Activated T-helper 17 cell treated with anti-CD3 and anti-CD28 coated beads, Interleukin-2, amount 50 U/mL, for 72 hours (primary cell): ENCODE measurements at places on chromosomes 3 and 15.

DNA sequence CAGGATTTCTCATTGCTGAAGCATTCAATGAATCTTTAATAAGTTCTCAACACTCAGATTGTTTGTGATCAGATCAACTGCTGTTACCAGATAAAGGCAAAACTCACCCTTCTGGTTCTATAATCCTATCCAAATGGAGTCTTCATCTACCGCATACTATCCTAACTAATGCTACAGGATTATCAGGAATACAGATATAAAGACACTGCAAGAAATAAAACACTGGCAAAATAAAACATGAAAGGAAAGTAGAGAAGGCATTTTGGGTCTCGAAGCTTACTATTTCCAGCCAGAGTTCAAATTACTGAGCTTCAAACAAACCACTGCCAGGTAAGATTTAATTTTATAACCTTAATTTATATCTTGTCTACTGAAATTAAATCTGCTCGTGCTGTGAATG lies 524 bp downstream of the CHRM5 start:
- no peak for ATAC-seq

- ATAC-seq: no peak
These were observed 119.2 kb downstream of the CTNNB1 start for GRCh38 chr3:41318520-41318919.

DNA sequence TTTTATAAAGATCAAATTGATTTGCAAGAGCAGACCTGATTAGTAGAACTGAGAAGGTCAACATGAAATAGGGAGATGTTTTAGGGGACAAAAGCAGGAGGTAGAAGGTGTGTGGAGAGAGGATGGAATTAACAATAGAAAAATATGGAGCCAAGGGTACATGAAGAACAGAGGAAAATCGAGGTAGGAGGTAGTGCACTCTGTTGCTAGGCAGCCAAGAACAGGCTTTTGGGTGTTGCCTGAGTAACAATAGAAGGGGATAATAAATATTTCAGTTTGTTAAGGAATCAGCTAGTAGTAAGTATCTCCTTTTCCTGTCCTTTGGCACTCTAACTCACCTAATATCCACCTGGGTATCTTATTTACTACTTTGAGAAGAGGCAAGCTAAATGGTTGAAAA lies 9.2 kb downstream of the SPESP1 start:
- no peak for ATAC-seq

GRCh38 chr3:136042608-136043221 lies 77.2 kb downstream of the PPP2R3A start:
- ATAC-seq: no peak

- ATAC-seq: peak; percentile 43
These were observed 33.7 kb downstream of the VIPR1 start for GRCh38 chr3:42535981-42536784.

- ATAC-seq: no peak
These were observed 26.8 kb downstream of the SLC6A6 start for GRCh38 chr3:14429237-14429636.

DNA sequence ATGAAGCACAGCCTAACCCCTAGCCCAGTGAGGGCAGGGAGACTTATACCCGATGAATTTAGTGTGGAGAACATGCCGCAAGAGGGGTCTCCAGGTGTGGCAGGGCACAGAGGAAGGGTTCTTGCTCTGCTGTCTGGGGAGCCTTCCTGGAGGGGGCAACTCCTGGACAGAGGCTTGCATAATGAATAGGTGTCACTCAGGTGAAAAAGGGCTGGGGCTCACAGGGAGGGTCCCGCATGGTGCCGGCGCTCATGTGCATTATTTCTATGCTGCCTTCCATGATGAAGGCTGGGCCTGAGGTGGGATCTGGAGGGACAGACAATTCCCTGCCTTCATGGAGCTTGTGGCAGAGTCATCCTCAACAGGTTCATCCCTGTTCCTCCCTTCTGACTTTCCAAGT lies 51.5 kb downstream of the ITGA11 start:
- no peak for ATAC-seq

DNA sequence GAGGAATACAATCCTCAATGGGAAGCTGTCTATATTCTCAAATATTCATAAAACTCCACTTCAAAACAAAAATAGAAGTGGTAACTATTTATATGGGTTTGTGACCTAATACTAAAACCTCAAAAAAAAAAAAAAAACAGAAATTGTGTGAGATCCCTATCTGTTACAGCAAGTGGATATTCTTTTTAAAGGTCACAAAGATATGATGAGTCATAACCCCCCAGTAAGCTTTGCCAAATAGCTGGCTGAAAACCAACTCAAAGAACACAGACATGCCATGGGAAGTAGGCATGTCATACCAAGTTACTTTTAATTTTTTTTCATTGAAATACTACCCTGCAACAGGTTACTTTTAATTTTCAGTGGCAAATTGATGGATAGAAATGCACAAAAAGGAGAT lies 62.5 kb downstream of the CBLB start:
- ATAC-seq: peak; percentile 79

DNA sequence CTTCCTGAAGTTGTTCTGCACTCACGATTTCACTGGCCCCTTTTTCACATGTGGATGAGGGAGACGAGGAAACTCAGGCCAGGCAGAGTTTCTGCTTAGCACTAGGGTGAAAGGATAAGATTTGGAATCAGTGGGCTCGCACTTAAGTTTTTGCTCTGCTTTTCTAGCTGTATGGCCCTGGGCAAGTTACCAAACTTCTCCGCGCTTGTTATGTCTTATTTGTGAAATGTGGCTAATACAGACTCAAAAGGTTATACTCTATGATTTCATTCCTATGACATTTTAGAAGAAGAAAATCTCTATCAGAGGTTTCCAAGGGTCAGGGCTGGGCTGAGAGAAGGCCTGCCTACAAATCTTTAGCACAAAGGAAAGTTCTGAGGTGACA lies 191.9 kb upstream of the LRIG1 start:
- no peak for ATAC-seq

DNA sequence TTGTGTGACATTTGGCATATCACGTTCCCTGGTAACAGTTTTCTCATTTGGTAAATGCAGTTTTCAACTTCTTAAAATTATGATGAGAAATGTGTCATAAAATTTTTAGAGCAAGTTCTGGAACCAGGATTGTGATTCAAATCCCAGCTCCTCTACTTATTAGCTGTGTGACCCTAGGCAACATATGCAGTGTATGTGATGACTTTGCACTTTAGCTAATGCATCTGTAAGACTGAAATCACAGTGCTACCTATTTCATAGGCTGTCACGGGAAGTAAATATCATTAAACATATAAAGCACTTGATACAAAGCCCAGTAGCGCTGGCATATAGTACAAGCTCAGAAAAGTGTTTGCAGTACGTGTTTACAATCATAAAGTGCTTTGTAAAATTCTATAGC lies 419.4 kb downstream of the GRM7 start:
- no peak for ATAC-seq

DNA sequence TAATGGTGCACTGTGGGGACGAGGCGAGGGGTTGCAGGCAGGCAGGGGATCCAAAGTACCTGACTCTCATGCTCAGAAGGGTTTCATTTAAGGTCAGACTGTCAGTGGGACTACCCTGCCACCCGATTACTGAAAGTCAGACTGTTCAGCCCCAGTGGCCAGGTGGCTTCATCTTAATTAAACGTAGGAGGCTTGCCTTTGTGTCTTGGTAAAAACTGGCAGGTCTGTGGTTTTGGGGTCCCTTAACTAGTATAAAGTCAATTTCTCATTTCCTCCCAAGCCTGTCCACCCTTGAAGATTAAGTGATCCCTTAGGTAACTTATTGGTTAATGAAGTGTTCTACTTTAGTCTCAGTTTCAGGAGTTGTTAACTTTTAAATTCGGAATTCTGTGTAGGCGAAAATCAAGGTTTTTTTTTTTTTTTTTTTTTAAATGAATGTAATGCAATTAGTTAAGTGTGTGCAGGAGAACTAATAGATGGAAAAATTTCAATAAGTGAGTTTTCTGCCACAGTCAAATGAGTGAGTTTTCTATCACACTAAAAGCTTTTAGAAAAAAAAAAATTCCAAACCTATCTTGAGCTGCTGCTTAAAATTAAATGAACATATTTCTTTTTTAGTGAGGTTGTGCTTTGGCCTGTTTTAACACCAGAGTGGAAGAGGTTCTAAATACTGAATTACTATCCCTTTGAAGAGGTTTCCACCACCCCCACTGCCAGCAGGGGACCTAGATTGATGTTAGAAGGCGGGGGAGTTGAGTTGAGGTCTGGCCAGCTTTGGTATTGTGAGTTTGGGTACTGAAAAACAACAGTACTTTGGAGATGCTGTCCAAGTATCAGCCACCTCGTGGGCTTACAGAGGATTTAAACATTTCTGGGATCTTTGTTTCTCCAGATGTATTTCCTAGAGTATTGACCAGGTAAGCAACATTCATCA lies 15.2 kb downstream of the ITPR1 start:
- ATAC-seq: peak; percentile 7
